ENCODE measurements at places on chromosomes 12 and 14.

DNA sequence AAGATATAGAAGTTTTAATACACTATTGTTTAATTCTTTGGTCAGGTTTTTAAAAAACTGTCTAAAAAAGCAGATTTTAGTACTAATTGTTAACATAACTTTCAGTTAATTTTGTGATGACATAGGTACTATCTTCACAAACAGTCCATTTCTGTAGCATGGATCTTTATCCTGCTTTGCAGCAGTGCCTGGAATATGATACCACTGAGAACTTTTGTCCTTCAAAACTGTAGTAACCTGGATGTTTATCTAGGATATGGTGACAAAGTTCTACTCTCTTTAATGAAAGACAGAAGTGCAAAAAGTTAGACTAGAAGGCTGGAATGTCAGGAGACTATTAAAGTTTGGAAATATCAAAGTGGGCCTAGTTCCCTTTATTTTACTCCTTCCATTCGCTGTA lies 159.9 kb downstream of the SYNE2 start:
- no peak for DNase-seq

- DNase-seq, result no peak
These were observed 50.4 kb downstream of the RPH3A start for GRCh38 chr12:112841906-112842305.

GRCh38 chr14:75531256-75531655 lies 9.0 kb downstream of the BATF start:
- DNase-seq, result no peak

- no peak for DNase-seq
These were observed 76.2 kb downstream of the ARL6IP4 start for GRCh38 chr12:123056709-123057108.

DNA sequence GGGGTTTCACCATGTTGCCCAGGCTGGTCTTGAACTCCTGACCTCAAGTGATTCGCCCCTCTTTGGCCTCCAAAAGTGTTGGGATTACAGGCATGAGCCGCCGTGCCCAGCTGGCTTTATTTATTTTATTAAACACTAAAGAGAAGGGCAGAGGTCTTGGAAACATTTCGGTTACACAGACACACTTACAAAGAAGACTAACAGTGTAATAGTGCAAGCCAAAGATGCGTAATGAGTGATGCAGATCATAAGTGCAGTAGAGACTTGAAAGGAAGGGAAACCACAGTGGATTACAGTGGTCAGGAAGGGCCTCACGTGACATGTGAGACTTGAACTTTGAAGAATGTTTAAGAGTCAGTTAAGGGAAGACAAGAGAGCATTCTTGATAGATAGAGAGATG lies 33.9 kb upstream of the CDK17 start:
- DNase-seq, result no peak

- no peak for DNase-seq
These were observed 1.8 kb downstream of the GALNT6 start for GRCh38 chr12:51389302-51389999.

DNA sequence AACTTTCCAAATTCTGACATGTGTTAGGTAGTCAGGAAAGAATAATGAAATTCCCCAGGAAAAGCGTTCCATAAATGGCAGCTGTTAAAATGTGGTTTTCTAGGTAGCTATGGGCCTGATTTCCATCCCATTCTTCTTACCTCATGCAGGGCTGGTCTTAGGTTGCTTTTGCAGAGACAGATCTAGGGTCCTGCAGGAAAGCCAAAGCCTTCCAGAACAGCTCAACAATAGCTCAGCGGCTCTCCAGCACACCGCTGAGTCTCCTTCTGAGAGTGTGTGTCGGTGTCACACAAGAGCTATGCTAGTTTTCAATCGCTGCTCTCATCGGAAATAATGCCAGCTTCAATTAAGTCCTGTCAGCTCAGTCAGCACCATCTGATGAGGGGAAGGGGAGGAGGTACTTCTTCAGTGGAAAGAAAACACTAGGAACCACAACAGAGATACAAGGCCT lies 106.7 kb downstream of the TMEM30B start:
- DNase-seq, result no peak

DNA sequence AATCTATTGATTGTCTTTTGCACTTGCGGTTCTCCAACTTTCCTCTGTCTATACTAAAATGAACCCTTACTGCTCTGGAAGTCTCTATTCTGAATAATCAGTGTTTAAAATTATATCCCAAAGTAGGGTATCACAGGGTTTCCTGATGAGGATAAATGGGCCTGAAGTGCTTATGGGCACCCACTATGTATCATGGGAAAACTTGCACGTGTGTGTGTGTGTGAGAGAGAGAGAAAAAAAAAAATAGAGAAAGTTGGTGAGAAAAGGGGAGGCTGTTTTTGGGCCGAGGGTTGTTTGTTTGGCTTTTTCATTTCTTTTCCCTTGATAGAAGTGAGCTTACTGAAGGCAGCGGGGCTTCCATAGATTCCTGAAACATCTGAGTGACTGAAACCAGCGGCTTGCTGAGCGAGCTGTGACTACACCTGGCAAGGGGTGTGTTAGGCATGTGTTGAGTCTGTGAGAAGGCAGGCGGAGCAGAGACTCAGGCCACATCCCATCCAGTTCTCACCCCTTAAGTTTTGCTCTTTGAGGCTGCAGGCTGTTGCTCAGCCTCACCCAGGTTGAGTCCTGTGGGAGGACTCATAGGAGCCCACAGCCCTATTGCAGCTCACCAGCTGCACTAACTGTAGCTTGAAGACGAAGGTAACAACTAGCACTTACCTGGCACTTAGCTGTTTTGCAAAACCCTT lies 17.2 kb downstream of the PPFIBP1 start:
- no peak for DNase-seq

- DNase-seq, result no peak
These were observed 45.3 kb upstream of the NAA30 start for GRCh38 chr14:57345106-57345505.

- DNase-seq, result no peak
These were observed 11.0 kb downstream of the IRAK3 start for GRCh38 chr12:66199831-66200509.

DNA sequence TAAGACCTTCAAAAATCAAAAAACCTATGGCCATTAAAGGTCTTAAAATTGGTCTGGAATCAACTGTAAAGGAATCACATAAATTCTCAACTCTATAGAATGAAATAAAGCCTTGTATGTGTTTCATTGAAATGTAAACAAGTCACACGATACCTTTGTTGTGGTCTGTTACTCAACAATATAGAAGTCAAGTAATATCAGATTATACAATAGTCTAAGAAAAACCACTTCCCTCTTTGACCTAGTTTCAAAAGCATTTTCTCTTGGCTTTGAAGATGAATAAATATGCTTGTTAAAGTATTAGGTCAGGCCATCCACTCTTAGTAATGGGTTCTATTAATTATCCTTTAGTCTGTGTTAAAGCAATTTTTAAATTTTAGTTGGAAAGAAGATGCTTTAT lies 79.8 kb upstream of the DIO2 start:
- DNase-seq, result no peak

GRCh38 chr12:5660238-5660637 lies 228.3 kb downstream of the NTF3 start:
- DNase-seq, result no peak

- DNase-seq, result no peak
These were observed 85.2 kb downstream of the ESR2 start for GRCh38 chr14:64208981-64209380.

- DNase-seq, result no peak
These were observed 2.7 kb downstream of the APOLD1 start for GRCh38 chr12:12788131-12788530.

- no peak for DNase-seq
These were observed 217.2 kb downstream of the SLC15A4 start for GRCh38 chr12:128606538-128606937.

DNA sequence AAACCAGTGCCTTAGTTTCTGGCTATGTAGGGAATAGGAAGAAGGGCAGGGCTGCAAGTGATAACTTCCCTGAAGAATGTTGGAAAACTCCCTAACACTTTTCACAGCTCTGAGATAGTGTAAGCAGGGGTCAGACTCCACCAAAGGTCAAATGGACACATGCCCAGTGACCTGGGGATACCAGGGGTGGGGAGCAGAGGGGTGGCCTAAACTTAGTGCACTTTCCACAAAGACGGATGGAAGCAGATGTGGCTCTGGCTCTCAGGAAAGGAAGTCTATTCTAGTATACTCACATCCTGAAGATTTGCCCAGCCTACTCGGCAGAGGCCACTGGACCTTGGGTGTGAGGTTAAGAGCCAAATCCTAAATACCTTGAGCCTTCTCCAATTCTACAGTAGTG lies 285.8 kb downstream of the NUAK1 start:
- no peak for DNase-seq

GRCh38 chr12:121893961-121894460 lies 5.4 kb downstream of the PSMD9 start:
- DNase-seq, result no peak

DNA sequence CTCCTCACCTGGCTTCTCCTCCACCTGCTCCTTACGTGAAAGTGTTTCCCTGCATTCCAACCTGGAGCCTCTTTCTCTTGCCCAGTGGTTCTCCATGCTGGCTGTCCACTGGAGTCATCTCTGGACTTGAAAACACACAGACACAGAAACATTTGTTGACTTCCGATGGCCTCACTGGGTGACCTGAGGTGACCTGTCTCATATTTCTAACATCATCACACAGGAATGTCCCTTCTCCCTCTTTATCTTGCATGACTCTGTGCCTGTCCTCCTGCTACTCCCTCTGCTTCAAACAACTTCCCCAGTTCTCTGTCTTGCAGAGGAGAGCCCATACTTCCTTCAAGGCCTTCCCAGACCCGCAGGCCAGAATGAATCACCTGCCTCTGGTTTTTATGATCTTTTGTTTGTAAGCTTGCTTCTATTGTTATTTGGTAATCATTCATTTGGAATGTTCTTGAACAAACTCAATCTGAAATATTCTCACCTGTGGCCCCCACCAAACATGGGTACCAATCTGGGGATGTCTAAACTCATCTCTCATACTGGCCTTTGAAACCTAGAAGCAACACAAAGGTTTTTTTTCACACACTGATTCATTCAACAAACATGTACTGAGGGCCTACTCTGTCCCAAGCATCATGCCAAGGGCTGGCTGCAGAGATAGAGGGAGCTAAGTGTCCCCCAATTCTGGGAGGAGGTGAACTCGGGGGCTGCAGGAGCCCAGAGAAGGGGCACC lies 9.7 kb upstream of the RIN3 start:
- no peak for DNase-seq

GRCh38 chr14:87043667-87044200 lies 949.2 kb downstream of the GALC start:
- DNase-seq, result no peak

GRCh38 chr14:54253195-54253947 lies 143.4 kb upstream of the CDKN3 start:
- DNase-seq, result no peak

DNA sequence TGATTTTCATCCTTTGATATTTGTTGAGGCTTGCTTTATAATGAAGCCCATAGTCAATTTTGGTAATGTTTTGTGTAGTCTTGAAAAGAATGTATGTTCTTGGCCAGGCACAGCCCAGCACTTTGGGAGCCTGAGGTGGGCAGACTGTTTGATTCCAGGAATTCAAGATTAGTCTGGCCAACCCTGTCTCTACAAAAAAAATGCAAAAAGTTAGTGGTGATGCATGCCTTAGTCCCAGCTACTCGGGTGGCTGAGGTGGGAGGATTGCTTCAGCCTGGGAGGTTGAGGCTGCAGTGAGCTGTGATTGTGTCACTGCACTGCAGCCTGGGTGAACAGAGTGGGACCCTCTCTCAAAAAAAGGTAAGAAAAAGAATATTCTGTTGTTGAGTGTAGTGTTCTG lies 10.8 kb downstream of the ETNK1 start:
- DNase-seq, result no peak

- DNase-seq, result no peak
These were observed 7.0 kb downstream of the AREL1 start for GRCh38 chr14:74705613-74706500.

DNA sequence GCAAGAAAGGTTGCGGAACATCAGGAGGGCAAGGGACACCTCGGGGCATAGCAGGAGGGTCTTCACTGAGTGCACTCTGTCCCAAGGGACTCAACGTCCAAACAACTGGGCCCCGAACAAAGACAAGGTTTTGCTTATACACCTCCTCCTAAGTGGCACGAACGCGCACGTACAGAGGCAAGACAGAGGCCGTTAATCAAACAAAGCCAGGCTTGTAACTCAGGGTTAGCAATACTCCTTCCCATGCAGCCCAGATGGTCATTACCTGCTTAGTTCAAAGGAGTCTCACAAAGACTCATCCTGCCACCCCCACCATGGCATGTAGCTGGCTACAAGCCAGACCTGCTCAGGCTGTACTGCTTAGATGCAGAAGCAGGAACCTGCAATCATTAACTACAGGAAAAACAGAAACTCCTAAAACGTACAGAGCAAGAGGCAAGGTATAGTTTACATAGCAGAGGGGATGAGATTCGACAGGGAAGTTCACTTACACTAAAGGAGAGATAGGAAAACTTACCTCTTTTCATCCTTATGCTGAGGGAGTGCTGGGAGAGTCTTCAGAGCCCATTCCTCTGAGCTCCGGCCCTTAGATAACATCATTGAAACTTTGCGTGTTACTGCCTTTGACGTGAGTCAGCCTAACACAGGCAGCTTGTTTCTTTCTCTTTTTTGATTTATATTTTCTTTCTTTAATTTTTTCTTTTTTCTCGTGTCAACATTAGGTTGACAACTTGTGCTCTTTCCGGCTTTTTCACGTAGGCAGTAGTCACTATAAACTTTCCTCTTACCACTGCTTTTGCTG lies 1319.1 kb downstream of the TMEM121 start:
- DNase-seq, result peak; percentile 38

- DNase-seq, result no peak
These were observed 5.8 kb downstream of the CACNB3 start for GRCh38 chr12:48824112-48824511.

DNA sequence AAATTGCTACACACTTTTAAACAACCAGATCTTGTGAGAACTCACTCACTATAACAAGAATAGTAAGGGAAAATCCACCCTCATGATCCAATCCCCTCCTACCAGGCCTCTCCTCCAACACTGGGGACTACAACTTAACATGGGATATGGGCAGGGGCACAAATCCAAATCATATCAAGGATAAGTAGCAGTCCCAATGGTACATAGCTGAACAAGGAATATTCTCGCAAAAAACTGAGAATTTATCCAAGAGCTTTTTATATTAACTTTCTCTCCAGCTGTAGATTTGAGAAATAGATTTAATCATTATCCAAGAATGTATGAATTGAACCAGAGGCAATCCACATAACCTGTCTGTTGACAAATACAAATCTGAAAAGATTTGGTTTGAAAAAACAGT lies 185.2 kb downstream of the TMTC3 start:
- DNase-seq, result no peak

- DNase-seq, result no peak
These were observed 90.0 kb downstream of the RMST start for GRCh38 chr12:97552410-97553121.

- no peak for DNase-seq
These were observed 178.4 kb downstream of the BMP4 start for GRCh38 chr14:53778263-53778662.

DNA sequence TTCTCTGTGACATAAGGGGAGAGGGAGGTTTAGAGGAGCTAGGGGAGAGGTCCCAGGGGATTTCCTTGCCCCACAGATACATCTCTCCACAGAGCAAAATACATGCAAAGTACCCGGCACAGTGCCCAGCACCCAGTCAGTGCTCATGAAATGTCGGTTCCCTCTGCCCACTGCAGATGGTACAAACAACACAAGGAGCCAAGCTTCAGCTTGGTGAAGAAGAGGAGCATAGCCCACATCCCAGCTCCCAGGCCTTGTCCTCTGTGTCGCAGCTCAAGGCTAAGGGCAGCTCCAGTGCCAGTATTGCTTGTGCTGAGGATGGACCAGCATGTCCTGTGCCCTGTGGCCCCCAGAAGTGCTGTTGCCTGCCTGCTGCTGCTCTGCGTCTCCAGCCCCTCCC lies 35.0 kb upstream of the FKBP4 start:
- no peak for DNase-seq

- DNase-seq, result no peak
These were observed 292.7 kb upstream of the RTL1 start for GRCh38 chr14:101196051-101196712.
